ENCODE measurements at places on chromosomes 2 and 18. TPM values are rescaled to one million over a fixed set of nuclear protein-coding genes. Genes with fewer than 3 reads are reported as not detected.

Gene FOSL2
- polyA plus RNA-seq, result 2.8 TPM

Gene PXDN
- polyA plus RNA-seq, result 200 TPM

Gene MARCHF4
- polyA plus RNA-seq, result 13.0 TPM

Gene ATP6V1B1
- 0.42 TPM for polyA plus RNA-seq

Gene COQ10B
- 22.5 TPM for polyA plus RNA-seq

Gene CXCR1
- not detected for polyA plus RNA-seq

Gene TXNL1
- 84.7 TPM for polyA plus RNA-seq

Gene SEPTIN10
- polyA plus RNA-seq, result 10.0 TPM
